Activated T-helper 1 cell treated with Interleukin-2 at 50 U/mL for 16 hours (primary cell): ENCODE measurements at places on chromosomes 12 and 14.
A peak's percentile ranks its signal among the peaks of the same experiment; 100 is the strongest.

- no peak for DNase-seq
Observed at GRCh38 chr14:36747411-36748184, 85.9 kb downstream of the PAX9 start.

GRCh38 chr12:79012636-79013035, 148.1 kb downstream of the SYT1 start:
- DNase-seq = no peak

DNA sequence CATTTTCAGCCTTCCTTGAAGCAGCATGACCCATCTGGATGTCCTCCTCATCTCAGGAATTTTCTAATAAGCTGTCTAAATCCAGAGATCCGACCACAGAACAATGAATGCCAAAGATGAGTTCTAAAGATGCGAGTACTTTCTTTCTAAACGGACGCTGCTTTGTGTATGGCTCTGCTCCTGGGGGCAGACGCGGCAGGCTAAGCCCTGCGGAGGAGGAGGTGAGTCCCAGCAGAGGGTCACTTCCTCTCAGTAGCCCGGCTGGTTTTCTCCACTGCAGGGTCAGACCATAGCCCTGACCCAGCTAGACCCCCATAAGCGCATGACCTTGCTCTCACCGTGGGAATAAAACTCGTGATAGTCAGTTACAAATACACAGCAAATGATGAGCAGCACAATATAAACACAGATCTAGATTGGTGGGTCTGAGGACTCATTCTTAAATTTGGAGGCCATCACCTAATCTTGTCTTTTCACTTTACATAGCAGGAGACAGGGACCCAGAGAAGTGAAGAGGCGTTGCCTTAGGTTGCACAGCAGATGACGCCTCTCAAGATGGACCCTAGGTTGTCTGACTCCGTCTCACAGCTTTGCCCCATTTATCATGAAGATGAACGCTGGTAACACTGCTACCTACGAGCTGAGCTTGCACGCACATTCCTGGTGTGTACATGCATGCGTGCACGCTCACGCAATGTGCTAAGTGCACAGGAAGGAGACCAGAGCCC, 16.6 kb downstream of the SSH1 start:
- DNase-seq = no peak

- no peak for DNase-seq
Observed at GRCh38 chr14:60348211-60348610, 99.2 kb downstream of the PPM1A start.

DNA sequence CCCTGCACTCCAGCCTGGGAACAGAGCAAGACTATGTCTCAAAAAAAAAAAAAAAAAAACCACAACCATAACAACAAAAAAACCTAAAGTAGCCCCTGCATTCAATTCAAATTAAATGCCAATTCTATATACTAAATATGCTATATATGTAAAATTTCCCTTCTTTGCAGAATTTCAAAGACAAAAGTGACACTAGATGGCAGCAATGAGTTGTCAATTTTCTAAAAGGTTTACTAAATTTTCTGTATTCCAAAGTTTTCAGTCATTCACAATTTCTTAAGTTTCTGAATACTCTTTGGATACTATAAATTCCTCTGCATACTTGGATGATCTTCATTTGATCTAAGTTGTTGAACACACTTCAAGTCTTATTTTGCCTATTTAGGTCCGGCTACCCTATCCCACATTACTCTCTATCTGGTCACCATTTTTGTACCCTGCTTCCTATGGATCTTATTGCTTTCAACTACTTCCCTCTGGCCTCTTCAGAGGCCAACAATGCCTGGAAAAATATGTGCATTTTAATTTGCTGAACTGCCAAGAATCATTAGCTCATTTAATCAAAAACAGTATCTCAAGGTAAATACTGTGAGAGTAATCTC, 27.9 kb downstream of the HNRNPC start:
- DNase-seq = no peak

- DNase-seq = no peak
Observed at GRCh38 chr14:73173092-73173735, 36.9 kb downstream of the PSEN1 start.

DNA sequence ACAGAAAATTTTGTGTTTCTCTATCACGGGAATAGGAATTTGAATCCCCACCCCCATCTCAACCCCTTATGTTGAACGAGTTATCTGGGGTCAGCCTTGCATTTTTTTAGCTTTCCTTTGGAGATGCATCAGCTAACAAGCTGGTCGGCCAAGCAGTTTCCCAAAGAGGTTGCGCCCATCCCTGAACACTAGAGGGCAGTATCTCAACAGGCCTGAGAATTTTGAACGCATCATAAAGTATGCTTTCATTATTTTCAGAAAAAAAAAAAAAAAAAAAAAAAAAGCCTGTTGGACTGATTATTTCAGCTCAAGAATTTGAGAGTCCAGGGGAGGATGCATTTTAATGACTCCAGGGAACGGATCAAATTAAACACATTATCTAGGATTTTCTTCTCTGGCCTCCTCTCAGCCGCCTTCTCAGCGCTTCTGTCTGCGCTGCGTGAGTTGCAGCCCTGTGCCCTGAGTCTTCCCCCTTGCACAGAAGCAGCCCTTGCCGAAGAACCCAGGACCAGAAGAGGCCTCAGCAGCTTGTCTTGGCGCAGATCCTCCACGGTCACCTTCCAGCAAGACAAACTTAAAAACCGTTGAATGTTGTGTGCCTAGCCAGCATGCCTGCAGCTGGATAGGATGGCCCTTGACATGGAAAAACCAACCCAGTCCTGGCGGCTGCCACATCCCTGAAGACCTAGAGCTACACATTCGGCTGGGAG, 76.6 kb upstream of the GZMB start:
- peak; percentile 29 for DNase-seq

DNA sequence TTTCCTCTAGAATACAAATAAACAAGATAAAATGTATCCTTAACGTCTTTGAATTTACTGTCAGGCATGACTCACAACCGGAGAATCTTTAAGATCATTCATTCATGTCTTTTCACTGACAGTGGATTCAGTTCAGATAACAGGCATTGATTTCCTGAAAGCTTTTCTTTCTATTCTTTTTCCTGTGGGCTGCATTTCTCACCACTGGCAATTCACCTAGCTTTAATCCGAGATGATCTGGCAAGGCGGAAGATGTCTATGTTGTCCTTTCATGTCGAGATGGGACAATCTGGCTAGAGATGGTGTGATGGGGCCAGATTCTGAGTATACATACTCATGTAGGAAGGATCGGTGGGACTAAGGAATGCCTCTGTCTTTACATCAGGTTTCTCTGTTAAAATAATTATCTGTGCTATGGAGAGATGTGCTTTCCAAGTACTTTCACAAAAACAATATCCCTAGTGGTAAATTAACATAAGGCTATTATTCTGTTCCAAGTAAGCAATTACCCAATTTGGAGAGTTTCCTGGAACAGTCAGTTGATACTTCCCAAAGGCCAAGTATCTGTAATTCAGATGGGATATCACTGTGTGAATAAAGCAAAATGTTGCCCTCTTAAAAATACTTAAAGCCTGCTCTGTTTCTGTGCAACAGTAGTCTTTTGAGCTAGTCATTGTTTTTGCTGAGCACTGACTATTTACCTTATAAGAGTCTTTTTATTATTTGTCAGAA, 17.8 kb downstream of the ACSS3 start:
- DNase-seq = no peak

DNA sequence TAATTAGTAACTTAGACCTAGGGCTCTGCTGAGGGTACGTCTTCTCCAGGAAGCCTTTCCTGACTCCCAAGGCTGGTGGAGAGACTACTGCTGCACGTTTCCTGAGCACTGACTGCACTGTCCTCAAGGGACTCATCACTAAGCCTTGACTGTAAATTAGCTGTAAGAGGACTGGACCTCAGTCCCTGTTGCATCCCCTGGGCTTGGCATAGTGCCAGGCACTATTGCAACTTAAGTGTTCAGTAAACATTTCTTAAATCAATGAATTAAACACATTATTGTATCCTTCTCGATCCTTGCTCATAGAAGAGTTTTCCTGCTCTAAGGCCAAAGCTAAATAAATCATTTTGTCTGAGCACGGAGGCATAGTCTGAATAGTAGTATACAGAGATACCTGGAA, 31.9 kb upstream of the IFNG-AS1 start:
- DNase-seq = no peak

DNA sequence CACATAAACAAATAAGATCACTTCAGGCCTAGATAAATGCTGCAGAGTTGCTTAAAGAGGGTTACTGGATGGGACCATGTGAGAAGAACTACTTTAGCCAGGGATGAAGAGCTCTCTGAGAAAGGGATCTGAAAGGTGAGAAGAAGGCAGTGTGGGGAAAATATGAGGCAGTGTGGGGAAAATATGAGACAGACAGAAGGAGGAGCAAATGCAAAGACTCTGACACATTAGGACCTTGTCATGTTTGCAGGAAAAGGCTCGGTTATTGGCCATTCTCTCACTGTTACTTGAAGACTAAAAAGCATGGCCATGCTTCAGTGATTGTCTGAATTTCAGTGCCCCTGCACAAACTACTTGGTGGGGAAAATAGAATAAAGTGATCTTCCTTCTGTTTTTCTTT, 22.7 kb upstream of the TRIM9 start:
- DNase-seq = no peak

DNA sequence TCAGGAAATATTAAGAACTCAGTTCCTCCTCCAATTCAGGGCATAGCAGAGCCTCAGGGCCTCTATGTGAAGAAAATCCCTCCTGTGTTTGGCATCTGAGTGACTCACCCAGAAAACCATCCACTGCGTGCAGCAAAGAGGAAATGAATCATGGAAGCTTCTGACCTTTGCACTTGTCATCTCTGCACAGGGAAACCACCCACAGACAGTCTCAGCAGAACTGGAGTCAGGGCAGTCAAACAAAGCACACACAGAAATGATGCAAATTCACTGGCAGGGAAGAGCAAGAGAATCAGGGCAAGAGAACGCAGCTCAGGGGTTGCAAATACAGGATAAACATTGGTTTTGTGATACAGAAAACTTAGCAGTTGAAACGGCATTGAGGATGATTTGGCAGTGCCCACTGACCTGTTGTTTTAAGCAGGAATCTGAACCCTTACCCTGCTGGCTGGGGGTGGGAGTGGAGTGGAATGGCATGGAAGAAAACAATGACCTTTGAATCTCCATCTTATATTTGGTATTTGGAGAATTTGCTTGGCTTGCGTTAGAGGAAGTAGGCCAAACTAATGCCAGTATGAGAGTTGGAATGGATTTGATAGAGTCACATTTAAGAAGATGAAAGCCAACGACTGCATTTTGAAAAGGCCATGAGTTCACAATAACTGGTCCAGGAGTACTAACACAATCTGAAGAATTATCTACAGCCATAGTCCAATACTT, 53.5 kb downstream of the PHLDA1 start:
- DNase-seq = peak; percentile 58

DNA sequence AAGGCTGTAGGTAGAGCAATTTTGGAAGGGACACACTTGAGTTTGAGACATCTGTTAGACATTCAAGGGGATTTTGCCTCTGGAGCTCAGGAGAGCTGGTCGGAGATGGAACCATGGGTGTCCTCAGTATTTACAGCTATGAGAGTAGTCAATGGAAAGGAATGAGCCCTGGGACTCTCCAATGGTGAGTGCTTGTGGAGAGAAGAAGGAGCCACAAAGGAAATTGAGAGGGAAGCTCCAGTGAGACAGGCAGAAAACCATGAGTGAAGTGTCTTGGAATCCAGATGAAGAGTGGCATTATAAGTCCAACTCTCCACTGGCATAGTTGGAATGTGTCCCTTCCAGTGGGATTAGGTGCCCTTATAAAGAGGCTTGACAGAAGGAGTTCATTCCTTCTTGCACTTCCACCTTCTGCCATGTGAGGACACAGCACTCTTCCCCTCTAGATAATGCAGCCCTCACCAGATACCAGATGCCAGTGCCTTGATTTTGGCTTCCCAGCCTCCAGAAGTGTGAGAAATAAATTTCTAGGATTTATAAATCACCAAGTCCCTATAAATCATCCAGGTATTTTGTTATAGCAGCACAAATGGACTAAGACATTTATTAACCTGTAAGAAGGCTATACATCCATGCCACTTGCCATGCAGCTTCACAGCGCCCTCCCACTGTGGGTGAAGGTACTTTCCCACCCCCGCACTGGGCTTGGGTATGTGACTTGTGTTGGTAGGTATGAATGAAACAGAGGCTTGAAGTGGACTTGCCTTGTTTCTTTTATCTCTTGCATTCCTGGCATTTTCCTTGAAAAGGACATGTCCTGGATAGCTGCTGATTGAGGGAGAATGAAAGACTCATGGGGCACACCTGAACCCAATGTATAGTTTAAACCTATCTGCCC, 27.3 kb downstream of the LLPH start:
- no peak for DNase-seq

- no peak for DNase-seq
Observed at GRCh38 chr14:49972823-49973222, 79.9 kb downstream of the ARF6 start.

DNA sequence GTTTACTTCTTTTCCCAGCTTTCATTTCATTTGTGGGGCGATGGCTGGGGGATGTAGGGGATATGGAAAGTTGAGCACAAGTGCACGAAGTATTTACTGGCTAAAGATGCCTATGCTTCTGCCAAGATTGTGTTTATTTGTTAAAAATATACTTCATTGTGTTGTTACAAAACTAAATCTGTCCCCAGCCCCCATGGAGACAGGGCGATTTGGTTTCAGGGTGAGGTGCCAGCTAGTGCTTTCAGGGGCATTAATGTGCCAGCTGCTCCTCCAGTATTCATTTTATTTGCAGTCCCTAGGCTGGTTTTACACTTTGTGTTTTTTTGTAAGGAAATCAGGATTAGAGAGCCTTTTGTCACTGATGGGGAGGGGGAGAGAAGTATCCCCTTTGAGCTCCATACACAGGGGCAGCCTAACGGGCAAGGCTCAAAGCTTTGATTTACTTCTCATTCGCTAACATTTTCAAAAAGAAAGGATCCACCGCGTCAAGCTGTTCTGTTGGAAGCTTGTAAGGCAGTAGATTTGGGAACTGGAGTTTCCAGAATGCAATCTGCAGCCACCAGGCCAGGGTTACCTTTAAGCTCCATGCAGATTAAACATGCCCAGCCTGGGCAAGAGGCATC, 198.7 kb upstream of the PLEKHG7 start:
- no peak for DNase-seq

GRCh38 chr14:28813810-28814209, 47.2 kb downstream of the FOXG1 start:
- DNase-seq = no peak

DNA sequence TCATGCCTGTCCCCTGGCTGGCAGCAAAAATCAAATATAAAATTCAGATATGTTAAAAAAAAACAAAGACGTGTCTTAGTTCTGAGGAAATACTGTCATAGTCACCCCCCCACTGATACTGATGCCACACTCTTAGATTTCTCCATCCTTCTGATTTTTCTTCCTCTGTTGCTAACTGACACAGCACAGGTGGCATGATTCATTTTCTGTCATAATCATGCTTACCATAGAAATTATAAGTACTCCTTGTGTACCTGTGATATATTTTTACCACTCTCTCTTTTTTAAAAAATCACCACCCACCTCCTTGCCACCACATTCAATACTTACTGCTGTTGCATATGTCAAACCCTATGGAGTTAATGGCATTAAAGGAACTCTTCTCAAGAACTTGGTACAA, 209.2 kb downstream of the PPM1H start:
- no peak for DNase-seq
